ENCODE measurements at places on chromosomes 16 and 17. TPM values are rescaled to one million over a fixed set of nuclear protein-coding genes. Genes with fewer than 3 reads are reported as not detected.

DNA sequence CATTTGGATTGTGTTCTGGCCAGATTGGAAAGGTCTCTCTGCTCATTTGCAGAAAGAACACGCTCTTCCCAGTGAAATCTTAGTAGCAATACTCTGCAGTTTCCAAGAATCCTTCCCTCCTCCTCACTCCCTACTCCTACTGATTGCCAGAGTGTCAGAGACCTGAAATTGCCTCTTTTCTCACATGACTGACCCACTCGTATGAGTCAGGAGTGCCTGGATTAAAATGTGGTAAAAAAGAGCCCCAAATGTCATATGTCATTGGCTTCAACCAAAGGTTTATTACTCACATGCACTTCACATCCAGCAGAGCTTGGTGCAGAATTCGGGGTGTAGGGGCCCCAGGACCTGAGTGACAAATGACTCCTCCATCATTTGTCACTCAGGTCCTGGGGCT is 39.7 kb upstream of the IRX3 start:
- H3K4me1 ChIP-seq, result no peaks in the 10 kb centered on the region
- H3K4me3 ChIP-seq, result no peak overlapping the region

Gene MRTFB
- 26.4 TPM for total RNA-seq

- no peak for DNase-seq
- H3K4me3 ChIP-seq, result no peak overlapping the region
- H3K27ac ChIP-seq, result peak overlapping the region; percentile 76
- H3K36me3 ChIP-seq, result no peaks in the 10 kb centered on the region
Observed at GRCh38 chr17:76498876-76499251, 2.4 kb downstream of the RHBDF2 start.

- H3K36me3 ChIP-seq, result no peaks in the 10 kb centered on the region
- H3K4me3 ChIP-seq, result no peak overlapping the region
- no peak for DNase-seq
- H3K4me1 ChIP-seq, result no peaks in the 10 kb centered on the region
Observed at GRCh38 chr16:26599785-26600104, 467.0 kb upstream of the C16orf82 start.

- DNase-seq, result peak; percentile 96
- no peaks in the 10 kb centered on the region for H3K36me3 ChIP-seq
- H3K4me3 ChIP-seq, result no peak overlapping the region
- no peaks in the 10 kb centered on the region for H3K27me3 ChIP-seq
- H3K4me1 ChIP-seq, result peaks cover 53% of the 10 kb centered on the region
Observed at GRCh38 chr16:16150117-16150877, 73.0 kb downstream of the ABCC6 start.

Gene GALR2
- 5.4 TPM for total RNA-seq

Gene PRSS33
- not detected for total RNA-seq

DNA sequence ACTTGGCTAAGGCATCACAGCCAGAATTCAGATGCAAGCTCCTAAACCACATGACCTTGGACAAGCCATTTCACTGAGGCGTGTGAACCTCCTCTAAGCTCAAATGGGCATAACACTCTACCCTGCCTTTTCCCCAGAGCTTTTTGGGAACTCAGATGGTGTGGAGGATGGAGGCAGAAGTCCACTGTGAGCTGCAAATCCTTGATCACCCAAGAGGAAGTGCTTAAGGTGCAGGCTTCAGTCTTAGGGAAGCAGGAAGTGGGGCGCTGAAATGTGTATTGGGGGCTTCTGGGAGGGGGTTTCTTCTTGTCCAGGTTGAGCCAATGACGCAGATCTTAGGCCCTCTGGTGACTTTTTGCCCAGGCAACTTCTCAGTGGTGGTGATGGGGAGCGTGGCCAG is 12.9 kb downstream of the CIITA start:
- no peak overlapping the region for H3K27ac ChIP-seq
- H3K4me1 ChIP-seq, result no peaks in the 10 kb centered on the region
- no peaks in the 10 kb centered on the region for H3K27me3 ChIP-seq
- no peaks in the 10 kb centered on the region for H3K36me3 ChIP-seq

- no peak for DNase-seq
- H3K4me3 ChIP-seq, result no peak overlapping the region
- H3K27ac ChIP-seq, result peak overlapping the region; percentile 40
- peaks cover 5% of the 10 kb centered on the region for H3K4me1 ChIP-seq
Observed at GRCh38 chr17:38326996-38327792, 16.6 kb downstream of the GPR179 start.

DNA sequence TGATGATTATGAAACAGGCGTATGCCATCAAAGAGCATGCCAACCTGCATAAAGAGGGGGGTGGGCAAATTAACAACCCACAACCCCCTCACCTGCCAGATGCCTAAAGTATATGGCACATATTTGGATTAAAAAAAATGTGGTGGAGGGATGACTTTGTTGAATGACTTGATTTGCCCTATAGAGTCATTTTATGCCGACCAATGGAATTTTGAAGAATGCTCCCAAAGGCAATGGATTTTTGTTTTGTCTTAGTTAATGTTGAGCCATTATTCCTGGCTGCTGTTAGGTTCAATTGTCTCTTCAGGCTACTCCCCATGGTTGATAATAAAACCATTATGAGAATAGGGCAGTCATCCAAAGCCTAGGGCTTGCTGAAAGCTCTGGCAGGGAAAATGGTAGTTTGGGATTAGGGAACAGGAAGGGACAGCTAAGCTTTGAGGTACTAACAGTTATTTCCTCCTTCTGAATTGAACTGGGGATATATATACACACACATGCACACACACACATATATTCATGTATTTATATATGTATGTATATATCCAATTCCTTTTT is 5.8 kb upstream of the CHCT1 start:
- H3K4me1 ChIP-seq, result peaks cover 6% of the 10 kb centered on the region
- H3K36me3 ChIP-seq, result no peaks in the 10 kb centered on the region
- no peak overlapping the region for H3K27ac ChIP-seq

DNA sequence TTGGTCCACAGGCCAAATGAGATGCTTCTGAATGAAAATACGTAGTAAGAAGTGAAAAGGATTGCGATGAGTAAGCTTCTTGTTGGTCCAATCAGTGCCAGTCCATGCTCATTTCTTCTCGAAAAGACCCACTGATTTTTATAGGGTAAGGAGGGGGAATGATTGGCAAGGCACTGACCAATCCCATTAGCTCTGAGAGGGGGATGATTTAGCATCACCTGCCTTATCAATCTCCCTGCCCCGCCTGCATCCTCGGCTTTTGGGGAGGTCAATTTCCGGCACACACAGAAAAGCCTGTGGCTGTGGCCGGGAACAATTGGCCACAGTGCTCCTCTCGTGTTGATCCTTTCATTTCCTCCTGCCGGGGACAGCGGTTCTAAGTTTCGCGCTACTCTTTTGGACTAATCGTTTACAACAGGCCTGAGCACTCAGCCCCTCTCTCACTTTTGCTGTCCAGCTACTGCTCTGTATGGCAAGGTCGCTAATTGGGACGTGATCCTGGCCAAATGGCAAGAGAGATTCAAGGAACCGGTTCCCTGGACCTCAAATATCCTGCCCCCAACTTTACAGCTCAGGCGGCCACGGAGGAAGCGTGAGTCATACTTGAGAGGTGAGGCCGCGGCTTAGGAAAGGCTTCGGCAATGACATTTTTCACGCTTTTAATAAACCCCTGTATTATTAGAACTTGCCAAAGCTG is 43.1 kb downstream of the TBX4 start:
- H3K36me3 ChIP-seq, result no peaks in the 10 kb centered on the region
- no peak for DNase-seq
- H3K27me3 ChIP-seq, result no peaks in the 10 kb centered on the region
- H3K27ac ChIP-seq, result no peak overlapping the region
- H3K4me3 ChIP-seq, result no peak overlapping the region

Gene TTLL6
- total RNA-seq, result not detected

GRCh38 chr17:2852221-2852620 is 56.0 kb downstream of the RAP1GAP2 start:
- no peaks in the 10 kb centered on the region for H3K27me3 ChIP-seq
- H3K36me3 ChIP-seq, result no peaks in the 10 kb centered on the region
- peak overlapping the region; percentile 89 for H3K27ac ChIP-seq
- H3K4me3 ChIP-seq, result no peak overlapping the region
- H3K4me1 ChIP-seq, result peaks cover 27% of the 10 kb centered on the region

DNA sequence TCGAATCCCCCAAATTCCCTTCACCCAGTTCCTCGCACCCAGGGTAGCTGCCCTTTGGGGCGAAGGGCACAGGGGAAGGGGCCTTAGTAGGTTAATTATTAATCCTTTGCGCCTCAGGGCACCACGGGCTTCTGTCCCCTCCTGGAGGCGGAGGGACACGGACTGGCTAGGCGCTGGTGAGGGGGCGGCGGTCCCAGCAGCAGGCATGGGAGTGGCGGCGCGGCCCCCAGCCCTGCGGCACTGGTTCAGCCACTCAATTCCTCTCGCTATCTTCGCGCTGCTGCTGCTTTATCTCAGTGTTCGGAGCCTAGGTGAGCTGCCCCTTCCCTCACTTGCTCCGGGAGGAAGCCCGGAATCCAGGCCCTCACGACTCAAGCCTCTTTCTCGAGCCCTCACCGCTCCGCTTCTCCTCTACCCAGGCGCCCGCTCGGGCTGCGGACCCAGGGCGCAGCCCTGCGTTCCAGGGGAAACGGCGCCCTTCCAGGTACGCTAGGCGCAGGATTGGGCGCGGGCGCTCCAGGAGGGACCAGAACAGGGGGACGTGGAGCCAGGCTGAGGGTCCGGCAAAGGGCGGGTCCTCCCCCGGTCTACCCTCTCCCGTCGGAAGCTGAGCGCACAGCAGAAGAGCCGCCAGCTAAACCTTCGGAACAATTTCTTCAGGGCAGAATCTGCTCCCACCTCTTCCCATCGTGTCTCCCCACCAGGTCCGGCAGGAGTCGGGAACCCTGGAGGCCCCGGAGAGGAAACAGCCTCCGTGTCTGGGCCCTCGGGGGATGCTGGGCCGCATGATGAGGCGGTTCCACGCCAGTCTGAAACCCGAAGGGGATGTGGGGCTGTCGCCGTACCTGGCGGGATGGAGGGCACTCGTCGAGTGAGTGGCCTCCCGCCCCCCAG is at the start of gene GLTPD2:
Gene GLTPD2 (plus strand): TSS at position 158 of the 894 bp plus-strand sequence. CDS start 48 bp downstream, at position 206.
- H3K36me3 ChIP-seq, result no peaks in the 10 kb centered on the region
- no peaks in the 10 kb centered on the region for H3K27me3 ChIP-seq
- no peak for DNase-seq
- H3K4me3 ChIP-seq, result peak within 1 kb of the TSS; percentile 68

GRCh38 chr17:83028851-83029250 is 50.6 kb upstream of the METRNL start:
- no peaks in the 10 kb centered on the region for H3K4me1 ChIP-seq
- no peaks in the 10 kb centered on the region for H3K27me3 ChIP-seq
- DNase-seq, result peak; percentile 44
- H3K36me3 ChIP-seq, result no peaks in the 10 kb centered on the region

Gene CACNG5
- total RNA-seq, result 1.1 TPM

DNA sequence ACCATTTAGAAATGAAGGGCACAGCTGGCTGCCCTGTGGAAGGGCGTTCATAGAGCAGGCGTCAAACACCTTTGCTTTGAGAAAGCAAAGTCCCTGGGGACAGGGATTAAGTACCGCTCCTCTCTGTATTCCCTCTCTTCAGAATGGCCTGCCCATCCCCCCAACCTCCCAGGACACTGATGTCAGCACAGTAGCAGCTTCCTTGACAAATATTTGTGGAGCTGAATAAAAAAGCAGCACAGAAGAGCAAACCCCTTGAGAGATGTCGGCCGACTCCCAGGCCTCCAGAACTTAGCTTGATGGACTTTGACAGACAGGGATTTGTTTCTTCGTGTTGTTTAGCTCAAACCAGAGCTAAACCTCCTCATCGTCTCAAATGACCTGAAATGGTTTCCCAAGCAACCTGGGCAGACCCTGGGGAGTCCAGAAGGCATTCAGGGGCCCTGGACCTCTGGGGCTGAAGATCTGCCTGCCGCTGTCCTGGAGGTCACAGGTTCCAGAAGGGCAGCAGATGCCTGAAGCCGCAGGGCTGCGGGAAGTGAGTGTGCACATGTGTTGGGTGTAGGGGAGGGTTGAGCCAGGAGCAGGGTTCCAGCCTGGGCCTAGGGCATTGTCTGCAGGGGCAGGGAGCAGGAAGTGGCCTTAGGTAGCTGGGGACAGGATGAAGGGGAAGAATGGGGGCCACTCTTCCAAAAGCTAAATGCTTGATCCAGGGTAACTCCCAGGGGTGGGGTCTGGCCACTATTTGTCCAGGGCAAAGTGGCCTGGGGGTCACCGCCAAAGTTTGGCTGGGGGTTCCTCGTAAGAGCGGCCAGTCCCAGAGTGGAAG is 42.3 kb upstream of the NKD1 start:
- DNase-seq, result no peak
- no peaks in the 10 kb centered on the region for H3K27me3 ChIP-seq
- H3K36me3 ChIP-seq, result no peaks in the 10 kb centered on the region

GRCh38 chr16:85366031-85366763 is 246.9 kb upstream of the GSE1 start:
- no peak for DNase-seq
- peak overlapping the region; percentile 83 for H3K27ac ChIP-seq
- H3K4me1 ChIP-seq, result peaks cover 45% of the 10 kb centered on the region
- no peaks in the 10 kb centered on the region for H3K27me3 ChIP-seq

GRCh38 chr16:67948015-67948414 is 4.1 kb upstream of the LCAT start:
- no peak overlapping the region for H3K4me3 ChIP-seq
- no peaks in the 10 kb centered on the region for H3K27me3 ChIP-seq
- no peak for DNase-seq
- H3K36me3 ChIP-seq, result peaks cover 68% of the 10 kb centered on the region
- H3K27ac ChIP-seq, result no peak overlapping the region

Measured in sigmoid colon (tissue), 7 donors.